ENCODE measurements at places on chromosomes 5 and 9. TPM values are rescaled to one million over a fixed set of nuclear protein-coding genes. Genes with fewer than 3 reads are reported as not detected.

The TMEM215 gene
- not detected for polyA plus RNA-seq

The SLC24A2 gene
- polyA plus RNA-seq, result 0.09 TPM

DNA sequence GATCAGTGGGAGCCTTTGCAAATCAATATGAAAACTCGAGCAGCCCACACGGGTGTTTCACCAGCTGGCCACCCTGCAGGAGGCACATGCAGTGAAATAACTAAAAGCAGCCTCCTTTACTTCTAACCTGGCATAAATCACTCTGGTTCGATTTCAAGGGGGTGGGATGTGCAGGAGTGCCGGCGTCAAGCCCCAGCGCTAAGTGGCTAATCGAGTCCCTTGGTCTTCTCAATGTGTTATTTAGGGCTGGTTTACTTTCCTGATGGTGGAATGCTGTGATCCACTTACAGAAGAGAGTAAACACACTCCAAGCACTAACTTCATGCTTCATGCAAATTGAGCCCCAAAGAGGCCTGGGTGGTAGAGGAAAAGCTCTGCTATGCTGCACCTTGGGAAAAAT lies 109.4 kb downstream of the TMEM174 start:
- no peaks in the 10 kb centered on the region for H3K4me1 ChIP-seq
- peaks cover 16% of the 10 kb centered on the region for H3K27me3 ChIP-seq

GRCh38 chr9:89358376-89358916 lies 40.1 kb downstream of the SECISBP2 start:
- no peaks in the 10 kb centered on the region for H3K4me1 ChIP-seq
- peaks cover 64% of the 10 kb centered on the region for H3K36me3 ChIP-seq
- H3K27ac ChIP-seq, result no peak overlapping the region
- DNase-seq, result no peak

DNA sequence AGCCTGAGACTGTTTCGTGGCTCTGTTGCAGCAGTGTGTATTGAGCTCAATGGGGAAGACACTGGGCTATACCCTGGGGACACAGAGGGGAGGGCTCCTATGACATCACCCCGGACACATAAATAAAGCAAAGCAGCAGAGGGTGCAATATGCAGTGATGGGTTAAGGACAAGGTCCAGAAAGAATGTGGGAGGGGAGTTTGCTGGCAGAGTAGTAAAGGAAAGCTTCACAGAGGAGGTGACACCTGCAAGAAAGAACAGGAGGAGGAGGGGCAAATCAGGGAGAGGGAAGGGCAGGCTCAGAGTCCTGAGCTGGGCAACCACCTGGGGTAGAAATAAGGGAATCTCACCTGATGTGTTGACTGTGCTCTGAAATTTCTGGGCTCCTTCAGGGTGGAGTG lies 35.3 kb upstream of the CDKN2AIPNL start:
- H3K36me3 ChIP-seq, result no peaks in the 10 kb centered on the region
- H3K27ac ChIP-seq, result no peak overlapping the region
- peaks cover 7% of the 10 kb centered on the region for H3K4me1 ChIP-seq
- H3K27me3 ChIP-seq, result no peaks in the 10 kb centered on the region

DNA sequence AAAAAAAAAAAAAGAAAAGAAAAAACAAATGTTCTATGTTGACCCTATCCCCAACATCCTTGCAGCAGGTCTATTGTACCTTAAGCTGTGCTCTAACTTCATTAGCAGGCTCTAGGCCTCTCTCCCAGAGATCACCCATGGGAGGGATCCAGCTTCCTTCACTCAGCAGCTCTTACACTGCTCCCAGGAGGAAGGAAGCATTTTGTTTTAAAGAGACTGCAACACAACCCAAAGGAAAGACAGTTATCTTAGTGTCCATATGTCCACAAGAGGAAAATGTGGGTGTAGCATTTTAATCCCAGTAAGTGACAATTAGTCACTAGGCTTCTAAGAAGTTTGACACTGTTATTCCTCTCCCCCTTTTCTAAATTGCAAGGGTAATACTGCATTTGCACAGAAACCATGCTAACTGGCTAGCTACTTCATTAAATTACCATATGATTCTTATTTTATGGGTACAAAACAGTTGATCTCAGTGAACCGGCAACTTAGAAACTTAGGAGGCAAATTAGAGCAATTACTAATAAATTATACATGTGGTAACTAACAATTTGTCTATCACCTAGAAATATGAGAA lies 58.8 kb downstream of the MARCHF3 start:
- peak overlapping the region; percentile 79 for H3K27ac ChIP-seq
- H3K36me3 ChIP-seq, result peaks cover 3% of the 10 kb centered on the region
- peak; percentile 89 for DNase-seq
- H3K4me3 ChIP-seq, result no peak overlapping the region
- H3K4me1 ChIP-seq, result peaks cover 68% of the 10 kb centered on the region

All from K562 (cell line).